ENCODE measurements at places on chromosomes 7 and 10.

DNA sequence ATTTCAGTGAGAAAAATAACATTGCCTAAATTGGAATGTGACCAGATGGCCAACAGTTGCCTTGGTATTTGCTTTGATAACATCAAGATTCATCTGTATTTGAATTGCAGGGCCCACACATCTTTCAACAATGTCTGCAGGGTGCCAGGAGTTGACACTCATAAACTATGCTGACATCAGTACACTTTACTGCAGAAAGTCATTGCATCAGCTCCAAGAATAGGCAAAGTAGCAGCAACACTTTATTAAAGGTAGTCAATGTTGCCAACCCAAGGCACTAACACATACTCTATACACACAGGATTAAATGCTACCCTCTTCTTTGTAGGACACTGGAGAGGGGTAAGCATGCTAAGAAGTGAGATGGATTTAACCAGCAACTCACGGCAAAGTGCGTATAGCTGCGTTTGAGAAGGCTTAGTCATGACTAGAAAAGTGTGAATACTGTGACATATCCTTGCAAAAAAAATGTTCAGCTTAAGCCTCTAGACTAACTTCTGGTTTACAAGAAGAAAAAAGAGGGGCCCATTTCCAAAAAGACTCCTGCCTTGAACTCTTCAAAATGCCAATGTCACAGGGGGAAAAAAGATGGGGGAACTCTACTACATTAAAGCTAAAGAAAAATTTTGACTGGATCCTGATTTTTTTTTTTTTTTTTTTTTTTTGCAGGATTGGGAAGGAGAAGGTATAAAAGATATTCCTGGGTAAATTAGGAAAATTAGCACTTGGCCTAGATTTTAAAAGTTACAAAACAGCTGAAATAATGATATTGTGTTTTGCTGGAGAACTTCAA lies 2.2 kb downstream of the BBIP1 start:
- no peak for DNase-seq

GRCh38 chr10:28139138-28139537 lies 140.3 kb upstream of the ODAD2 start:
- DNase-seq = no peak

DNA sequence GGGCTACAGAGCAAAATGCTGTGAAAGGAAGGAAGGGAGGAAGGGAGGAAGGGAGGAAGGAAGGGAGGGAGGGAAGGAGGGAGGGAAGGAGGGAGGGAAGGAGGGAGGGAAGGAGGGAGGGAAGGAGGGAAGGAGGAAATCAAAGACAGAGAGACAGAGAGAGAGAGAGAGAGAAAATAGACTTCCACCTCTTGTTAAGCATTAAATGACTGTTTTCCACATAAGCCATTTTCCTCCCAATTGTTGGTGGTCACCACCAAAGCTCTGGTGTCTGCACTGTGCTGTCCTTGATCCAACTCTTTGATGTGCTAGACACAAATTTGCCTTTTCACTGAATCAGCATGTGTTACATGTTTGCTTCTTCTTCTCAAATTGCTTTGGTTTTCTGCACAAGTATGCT lies 90.7 kb upstream of the INHBA start:
- no peak for DNase-seq

DNA sequence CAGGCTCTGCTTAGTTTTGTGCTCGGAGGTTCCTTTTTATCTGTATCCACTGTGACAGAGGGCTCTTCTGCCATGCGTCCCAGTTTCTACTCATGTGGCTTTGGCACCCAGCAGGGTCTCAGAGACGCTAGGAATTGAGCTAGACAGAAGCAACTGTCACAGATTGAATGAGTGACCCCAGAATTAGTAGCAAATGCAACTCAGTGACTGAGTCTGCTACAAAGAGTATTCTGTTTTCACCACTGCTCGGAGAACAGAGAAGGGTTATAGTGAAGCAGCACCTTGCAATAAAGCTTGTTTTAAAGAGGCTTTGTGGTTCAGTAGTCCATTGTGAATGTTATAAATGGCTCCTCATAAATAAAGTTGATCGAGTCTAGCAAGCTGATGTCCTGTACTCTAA lies 113.2 kb downstream of the DNAH11 start:
- DNase-seq = no peak

DNA sequence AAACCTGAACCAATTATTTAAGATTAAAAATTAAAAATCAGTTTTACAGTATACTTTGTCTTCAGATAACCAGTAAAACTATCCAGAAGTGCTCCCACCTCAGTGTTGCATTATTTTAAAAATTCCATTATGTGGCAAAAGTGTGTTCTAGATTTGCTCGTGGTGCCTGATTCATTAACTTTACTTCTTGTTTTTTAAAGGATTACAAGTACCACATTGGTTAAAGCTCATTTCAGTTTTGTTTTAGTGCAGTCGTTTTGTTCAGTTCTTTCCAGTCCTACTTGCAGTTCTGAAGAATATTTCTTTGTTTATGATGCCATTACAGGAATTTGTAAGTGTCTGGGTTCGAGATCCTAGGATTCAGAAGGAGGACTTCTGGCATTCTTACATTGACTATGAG lies 69.0 kb downstream of the SNX10 start:
- DNase-seq = no peak

- no peak for DNase-seq
Observed at GRCh38 chr10:12214093-12214492, 18.1 kb downstream of the CDC123 start.

DNA sequence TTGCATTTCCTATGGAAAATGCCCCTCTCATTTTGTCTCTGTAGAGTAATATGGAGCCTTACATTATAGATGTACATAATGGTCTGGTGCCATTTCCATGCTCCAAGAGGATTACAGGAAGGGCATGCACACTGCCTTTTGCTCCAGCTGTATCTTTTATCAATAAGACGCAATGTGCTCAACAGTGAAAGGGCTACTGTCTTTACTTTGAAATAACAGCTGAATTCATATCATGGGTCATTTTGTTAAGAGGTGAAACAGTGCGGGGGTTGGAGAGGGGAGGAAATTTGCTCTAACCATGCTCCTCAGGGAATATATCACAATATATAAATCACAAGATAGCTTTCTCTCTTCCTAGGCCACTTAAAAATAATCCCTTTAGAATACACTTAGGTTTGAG lies 77.7 kb downstream of the ICA1 start:
- DNase-seq = no peak

DNA sequence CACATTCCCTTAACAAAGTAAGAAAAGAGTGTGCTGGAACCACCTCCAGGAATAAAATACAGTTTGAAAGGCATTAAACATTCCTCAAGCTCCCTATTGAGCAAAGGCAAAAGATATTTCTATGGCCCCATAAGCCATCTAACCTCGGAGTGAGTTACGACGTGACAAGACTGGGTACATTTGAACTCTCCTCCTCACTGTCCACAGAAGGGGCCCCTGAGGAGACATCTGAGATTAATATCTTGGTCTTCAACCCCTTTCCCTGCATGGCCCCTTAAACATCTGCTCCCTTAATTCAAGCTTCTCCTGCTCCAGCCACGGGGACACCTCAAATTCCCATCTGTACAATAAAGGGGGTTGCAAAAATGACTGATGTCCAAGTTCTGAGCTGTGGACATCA lies 526 bp downstream of the GIMAP1 start:
- DNase-seq = no peak

GRCh38 chr7:34939175-34939574 lies 98.1 kb downstream of the DPY19L1 start:
- DNase-seq = no peak

- no peak for DNase-seq
Observed at GRCh38 chr7:151459726-151460473, 20.0 kb upstream of the CRYGN start.

- no peak for DNase-seq
Observed at GRCh38 chr10:3259499-3259898, 86.9 kb upstream of the PITRM1 start.

DNA sequence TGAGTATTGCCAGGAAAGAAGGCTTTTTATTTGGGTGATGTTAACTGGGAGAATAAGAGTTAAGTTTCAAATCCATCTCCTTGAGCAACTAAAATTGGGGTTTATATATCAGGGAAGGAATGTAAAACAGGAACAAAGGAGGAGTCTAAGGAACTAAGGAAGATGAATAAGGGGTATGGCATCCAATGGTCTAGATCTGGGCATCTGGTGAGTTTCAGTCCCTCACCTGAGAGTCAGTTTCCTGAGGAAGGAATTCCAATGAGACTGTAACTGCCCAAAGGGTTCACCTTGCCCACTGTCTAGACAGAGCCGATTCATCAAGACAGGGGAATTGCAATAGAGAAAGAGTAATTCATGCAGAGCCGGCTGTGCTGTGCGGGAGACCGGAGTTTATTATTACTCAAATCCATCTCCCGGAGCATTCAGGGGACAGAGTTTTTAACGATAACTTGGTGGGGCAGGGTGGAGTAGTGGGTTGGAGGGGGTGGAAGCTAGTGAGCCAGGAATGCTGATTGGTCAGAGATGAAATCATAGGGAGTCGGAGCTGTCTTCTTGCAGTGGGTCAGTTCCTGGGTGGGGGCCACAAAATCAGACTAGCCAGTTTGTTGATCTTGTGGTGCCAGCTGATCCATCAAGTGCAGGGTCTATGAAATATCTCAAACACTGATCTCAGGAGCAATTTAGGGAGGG lies 188.3 kb upstream of the STK17A start:
- DNase-seq = no peak

DNA sequence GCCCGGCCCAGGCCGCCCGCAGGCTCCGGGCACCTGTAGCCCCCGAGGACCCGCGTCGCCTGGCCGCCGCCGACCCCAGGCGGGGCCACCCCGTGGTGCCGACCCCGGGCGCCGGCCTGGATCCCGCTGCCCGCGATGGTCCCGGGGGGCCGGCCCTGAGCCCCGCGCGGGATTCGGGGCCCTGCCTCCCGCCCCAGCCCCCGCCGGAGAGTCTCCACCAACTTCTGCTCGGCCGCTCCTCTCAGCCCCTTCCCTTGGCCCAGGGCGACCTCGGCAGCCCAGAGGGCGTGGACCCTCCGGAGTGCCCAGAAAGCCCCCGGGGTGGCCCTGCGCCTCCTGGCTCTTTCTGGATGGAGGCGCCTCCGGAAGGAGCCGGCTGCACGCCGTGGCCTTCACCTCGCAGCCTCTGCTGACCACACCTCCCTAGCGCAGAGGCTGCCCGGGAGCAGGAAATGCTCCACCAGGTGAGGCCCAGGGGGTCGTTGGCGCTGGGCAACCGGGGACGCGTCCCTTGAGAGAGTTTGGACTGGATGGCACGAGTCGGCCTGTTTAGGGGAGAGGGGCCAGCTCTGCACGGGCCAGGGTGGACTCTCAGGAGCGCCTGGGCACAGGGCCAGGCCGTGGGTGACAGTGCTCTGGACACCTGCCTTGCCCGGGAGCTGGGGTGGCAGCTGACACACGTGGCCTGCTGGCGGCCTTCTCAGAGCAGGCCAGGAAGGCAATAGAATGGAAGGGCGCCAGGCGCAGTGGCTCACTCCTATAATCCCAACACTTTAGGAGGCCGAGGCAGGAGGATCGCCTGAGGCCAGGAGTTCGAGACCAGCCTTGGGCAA lies 529 bp downstream of the ZNF853 start:
- DNase-seq = no peak

GRCh38 chr7:83339907-83340306 lies 177.2 kb upstream of the PCLO start:
- DNase-seq = no peak

DNA sequence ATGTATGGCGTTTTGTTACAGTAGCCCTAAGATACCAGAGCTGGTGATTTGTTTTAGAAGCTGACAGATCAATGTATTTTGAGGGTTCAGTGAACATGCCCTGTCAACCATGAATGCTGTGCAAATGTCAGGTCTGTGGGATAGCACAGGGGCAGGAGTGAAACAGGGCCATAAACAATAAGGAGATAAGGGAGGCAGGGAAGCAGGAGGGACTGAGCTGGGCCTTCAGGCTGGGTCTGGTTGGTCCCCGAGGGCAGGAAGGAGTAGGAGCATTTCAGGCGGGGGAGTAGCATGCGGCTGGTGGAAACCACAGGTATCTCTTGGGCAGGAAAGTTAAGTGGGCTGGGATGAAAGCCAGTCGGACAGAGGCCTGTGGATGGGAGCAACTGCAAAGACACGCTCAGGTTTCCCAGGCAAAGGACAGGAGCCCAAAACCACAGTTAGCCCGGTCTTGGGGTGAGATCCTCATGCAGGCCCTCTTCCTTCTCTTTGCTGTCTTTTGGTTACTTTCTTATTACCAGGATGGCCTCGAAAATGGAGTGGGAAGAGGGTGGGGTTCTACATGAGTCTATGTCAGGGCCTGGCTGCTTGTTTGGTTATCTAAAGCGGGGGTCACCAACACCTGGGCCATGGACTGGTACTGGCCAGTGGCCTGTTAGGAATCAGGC lies 69.5 kb upstream of the SEPHS1 start:
- DNase-seq = no peak

DNA sequence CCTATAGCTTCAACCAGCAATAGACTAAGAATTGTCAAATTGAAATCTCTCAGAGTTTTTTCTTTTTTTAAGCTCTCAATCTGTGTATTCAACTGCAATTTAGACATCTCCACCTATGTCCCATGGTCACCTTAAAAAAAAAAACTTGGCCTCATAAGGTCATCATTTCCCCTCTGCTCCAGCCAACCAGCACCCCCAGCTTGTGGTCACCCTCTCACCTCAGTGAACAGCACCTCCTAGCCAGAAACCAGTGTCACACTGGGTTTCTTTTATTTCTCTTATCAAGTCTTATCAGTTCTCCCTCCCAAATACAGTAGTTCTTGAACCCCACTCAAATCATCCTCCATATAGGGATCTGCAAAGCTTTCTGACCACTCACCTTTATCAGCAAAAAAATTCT lies 4.0 kb downstream of the ITGB1 start:
- DNase-seq = no peak

GRCh38 chr7:122314284-122314683 lies 9.7 kb upstream of the FEZF1 start:
- no peak for DNase-seq

GRCh38 chr10:43969506-43969905 lies 320.8 kb upstream of the ZNF32 start:
- DNase-seq = no peak

DNA sequence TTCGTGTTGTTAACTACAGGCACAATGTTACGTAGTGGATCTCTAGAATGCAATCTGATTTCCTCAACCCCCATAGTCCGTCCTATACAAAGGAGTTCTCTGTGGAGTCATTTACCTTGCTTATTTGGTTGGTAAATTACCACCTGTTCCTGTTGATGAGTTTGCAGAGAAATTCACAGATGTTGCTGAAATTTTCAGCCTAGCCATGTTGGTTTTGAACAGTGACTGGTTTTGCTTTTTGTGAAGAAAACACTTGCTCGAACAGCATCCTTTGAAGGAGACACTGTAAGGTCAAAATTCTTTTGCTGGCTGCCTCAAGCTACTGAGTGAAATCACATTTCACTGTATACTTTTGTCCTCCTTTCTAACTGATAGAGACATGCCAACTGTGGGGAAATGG lies 15.4 kb upstream of the PRKCQ start:
- DNase-seq = no peak

- DNase-seq = no peak
Observed at GRCh38 chr7:40726559-40726958, 591.8 kb downstream of the SUGCT start.

DNA sequence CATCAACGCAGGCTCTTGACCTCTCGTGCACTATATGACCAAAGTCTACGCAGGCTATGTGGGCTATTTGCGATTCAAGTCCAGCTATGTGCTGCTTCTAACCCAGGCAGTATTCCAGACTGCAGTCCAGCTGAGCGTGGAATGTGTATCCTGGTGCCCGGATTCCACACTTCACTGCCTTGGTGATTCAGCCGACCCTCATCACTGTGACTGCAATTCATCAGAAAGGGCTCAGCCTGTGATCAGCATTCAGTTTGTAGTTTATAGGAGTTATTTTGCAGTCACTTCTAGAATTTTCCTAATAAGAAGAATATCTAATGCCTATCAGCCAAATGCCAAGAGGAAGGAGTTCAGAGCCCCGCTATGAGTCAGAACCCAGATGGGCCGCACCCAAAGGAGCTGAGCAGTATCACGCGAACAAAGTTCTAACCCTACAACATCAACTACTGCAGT lies 119.8 kb upstream of the LANCL2 start:
- no peak for DNase-seq
